ENCODE measurements at places on chromosomes 12 and 14. TPM values are rescaled to one million over a fixed set of nuclear protein-coding genes. Genes with fewer than 3 reads are reported as not detected.

CRIP2 gene
- 2.9 TPM for total RNA-seq

- no peaks in the 10 kb centered on the region for H3K36me3 ChIP-seq
- peaks cover 2% of the 10 kb centered on the region for H3K4me1 ChIP-seq
- no peak overlapping the region for H3K27ac ChIP-seq
- H3K27me3 ChIP-seq = peaks cover 7% of the 10 kb centered on the region
- DNase-seq = no peak
Observed at GRCh38 chr12:62210422-62210821, 49.8 kb upstream of the USP15 start.

TAS2R9 gene
- not detected for total RNA-seq

DNA sequence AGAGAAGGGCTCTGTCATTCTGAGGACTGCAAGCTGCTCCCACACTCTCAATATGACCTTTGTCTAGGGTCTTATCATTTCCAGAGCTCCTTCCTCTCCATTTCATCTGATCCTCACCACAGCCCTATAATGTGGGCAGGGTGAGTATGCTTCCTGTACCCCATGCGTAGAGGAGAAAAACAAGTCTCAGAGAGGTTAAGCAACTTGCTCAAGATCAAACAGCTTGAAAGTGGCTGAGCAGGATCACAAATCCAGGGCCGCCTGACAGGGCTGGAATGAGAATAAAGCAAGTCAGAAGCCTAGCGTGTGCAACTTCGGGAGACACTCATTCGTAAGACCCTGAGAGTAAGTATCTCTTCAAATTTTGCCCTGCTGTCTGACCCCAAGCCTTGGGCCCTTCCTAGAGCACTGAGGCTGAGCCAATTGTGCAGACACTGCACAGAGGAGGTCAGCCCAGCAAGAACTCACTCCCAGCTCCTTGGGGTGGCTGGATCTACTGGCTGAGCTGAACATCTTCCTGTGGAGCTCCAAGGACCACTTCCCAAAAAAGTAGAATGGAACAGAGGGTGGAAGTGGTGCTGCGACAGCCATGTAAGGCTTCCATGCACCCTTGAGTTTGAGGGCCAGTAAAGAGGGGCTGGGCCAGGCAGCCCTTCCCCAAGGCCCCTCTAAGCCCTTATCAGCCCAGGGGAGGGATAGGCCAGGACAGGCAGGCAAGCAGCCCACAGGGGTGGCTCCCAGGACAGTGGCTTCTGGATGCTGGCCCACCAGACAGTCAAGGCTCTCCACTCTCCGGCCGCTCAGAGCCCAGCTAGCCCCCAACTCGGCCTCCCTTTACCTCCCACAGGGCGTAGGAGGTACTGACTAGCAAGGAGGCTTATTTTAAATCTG lies 10.5 kb downstream of the ZFP36L1 start:
- peaks cover 57% of the 10 kb centered on the region for H3K4me1 ChIP-seq
- H3K27ac ChIP-seq = peak overlapping the region; percentile 18
- peaks cover 13% of the 10 kb centered on the region for H3K36me3 ChIP-seq
- no peak for DNase-seq
- H3K27me3 ChIP-seq = no peaks in the 10 kb centered on the region

DNA sequence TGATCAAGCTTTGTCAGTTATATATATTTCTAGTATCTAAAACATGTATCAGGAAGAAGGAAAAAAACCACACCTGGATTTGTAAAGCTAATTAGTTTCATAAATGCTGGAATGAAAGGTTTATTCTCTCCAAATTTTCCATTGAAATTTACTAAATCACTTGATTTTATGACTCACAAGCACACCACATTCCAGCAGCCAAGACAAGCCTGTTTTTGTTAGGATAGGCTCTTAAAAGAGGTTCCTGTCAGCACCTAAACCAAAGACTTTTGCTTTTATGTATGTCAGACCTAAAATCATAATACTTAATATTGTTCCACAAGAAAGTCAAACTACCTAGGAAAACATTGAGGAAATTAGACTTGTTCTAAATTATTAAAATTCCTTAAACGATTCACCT lies 85.3 kb upstream of the PAWR start:
- DNase-seq = no peak
- H3K4me1 ChIP-seq = no peaks in the 10 kb centered on the region
- H3K36me3 ChIP-seq = peaks cover 50% of the 10 kb centered on the region
- H3K4me3 ChIP-seq = no peak overlapping the region

GARIN6 gene
- total RNA-seq = not detected

GRCh38 chr14:104333646-104334423 lies 195.4 kb downstream of the KIF26A start:
- H3K36me3 ChIP-seq = no peaks in the 10 kb centered on the region
- H3K4me3 ChIP-seq = no peak overlapping the region
- H3K27ac ChIP-seq = no peak overlapping the region
- no peaks in the 10 kb centered on the region for H3K27me3 ChIP-seq

B4GALNT1 gene
- total RNA-seq = 0.51 TPM

GRCh38 chr14:51954031-51954430 lies 35.3 kb upstream of the RTRAF start:
- peaks cover 94% of the 10 kb centered on the region for H3K36me3 ChIP-seq
- no peaks in the 10 kb centered on the region for H3K27me3 ChIP-seq
- H3K4me3 ChIP-seq = no peak overlapping the region

DNA sequence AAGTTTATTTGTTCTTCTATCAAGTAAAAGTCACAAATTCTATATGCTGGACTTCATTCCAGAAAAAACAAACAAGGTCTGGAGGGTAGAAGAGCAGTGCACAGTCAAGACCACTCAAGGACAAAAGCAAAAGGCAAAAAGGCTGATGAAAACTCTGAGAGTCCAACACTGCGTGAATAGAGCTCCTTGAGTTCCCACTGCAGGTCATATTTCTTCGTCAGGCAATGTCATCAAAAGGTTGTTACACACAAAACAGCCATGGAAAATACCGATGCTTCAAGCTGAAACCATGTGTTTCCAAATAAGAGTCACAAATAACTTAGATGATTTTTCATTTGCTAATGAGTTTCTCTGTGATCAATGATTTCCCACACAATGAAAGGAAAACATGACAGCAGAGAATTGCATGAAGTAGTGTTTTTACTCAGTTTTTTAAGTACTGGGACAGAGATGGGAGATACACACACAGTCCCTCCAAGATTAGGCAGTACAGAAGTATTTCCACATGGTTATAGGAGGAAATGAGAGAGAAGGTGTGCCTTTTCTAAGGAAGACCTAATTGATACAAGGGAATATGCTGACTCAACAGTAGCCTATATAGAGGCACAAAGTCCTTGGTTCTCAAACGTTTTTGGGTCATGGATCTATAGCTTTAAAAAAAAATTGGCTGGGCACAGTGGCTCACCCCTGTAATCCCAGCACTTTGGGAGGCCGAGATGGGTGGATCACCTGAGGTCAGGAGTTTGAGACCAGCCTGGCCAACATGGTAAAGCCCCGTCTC lies 177.7 kb downstream of the MED13L start:
- H3K36me3 ChIP-seq = peaks cover 26% of the 10 kb centered on the region
- H3K27ac ChIP-seq = no peak overlapping the region
- peaks cover 41% of the 10 kb centered on the region for H3K4me1 ChIP-seq
- no peak overlapping the region for H3K4me3 ChIP-seq

DPY19L2 gene
- total RNA-seq = 0.73 TPM

DNA sequence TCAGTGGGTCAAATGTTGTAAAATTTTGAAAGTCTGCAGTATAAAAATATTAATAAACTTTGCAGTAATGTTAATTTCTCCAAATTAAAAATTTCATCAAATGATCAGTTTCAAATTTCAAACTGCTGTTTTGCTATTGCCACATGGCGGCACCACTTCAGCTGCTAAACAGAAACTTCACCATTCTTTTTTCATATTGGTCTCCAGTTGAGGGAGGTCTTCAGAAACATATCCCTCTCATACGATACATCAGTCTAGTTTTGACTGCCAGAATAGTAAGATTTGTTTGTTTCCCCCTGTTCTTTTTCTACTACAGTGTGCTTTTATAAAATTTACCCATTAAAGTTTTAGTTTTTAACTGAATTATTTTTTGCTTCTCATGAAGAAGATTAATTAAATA lies 4.2 kb upstream of the TRHDE start:
- no peak for DNase-seq
- H3K36me3 ChIP-seq = no peaks in the 10 kb centered on the region
- peaks cover 22% of the 10 kb centered on the region for H3K27me3 ChIP-seq
- no peak overlapping the region for H3K27ac ChIP-seq

- no peak overlapping the region for H3K27ac ChIP-seq
- no peak for DNase-seq
- no peaks in the 10 kb centered on the region for H3K27me3 ChIP-seq
Observed at GRCh38 chr12:29818916-29819623, 35.3 kb upstream of the TMTC1 start.

- no peak overlapping the region for H3K4me3 ChIP-seq
- H3K27me3 ChIP-seq = peaks cover under 1% of the 10 kb centered on the region
- DNase-seq = no peak
Observed at GRCh38 chr12:104761091-104761490, 197.0 kb downstream of the SLC41A2 start.

ASIC1 gene
- not detected for total RNA-seq

GRCh38 chr14:67934862-67935261 lies 115.3 kb downstream of the RAD51B start:
- H3K4me3 ChIP-seq = no peak overlapping the region
- no peaks in the 10 kb centered on the region for H3K27me3 ChIP-seq
- no peak overlapping the region for H3K27ac ChIP-seq

CPNE6 gene
- total RNA-seq = 0.09 TPM

PSMC1 gene
- 102 TPM for total RNA-seq

SLC6A15 gene
- total RNA-seq = not detected

CACNA2D4 gene
- total RNA-seq = 2.1 TPM

DNA sequence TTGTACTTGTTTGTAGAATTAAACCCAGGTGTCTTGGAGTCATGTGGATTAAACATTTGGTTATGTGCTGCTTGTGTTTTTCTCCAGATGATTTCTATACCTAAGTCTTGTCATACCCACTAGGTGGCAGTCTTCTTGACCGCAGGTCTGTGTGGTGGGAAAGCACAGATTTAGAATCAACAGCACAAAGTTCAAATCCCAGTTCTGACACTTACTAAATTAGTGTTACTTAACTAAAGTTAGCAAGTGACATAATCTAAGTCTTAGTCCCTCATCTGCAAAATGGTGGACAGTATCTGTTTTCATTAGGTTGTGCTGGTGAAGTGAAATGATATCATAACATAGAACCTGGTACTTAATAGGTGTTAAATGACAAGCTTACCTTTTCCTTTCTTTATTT lies 151.0 kb upstream of the ARHGAP5 start:
- no peaks in the 10 kb centered on the region for H3K36me3 ChIP-seq
- no peak for DNase-seq
- H3K27me3 ChIP-seq = no peaks in the 10 kb centered on the region

GRCh38 chr14:44912041-44912869 lies 49.5 kb downstream of the KLHL28 start:
- H3K4me3 ChIP-seq = no peak overlapping the region
- H3K27me3 ChIP-seq = peaks cover 29% of the 10 kb centered on the region
- DNase-seq = no peak
- no peak overlapping the region for H3K27ac ChIP-seq

DNA sequence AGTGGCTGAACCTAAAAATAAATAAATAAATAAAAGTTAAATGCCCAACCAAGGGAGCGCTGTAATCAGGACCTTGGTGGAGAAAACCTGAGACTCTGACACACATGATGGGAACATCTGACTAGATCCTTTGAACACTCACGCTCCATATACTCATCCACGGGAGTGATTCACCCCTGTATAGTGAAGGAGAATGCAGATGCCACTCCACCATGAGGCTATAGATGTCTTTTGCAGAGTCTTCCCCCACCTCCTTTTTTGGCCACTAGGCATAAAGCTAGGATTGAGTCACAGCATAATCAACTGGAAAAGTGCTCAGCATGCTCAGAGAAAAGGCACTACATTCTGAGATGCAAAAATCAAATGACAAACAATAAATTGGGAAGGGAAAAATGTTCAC lies 19.0 kb downstream of the ADAM20 start:
- H3K27ac ChIP-seq = no peak overlapping the region
- H3K4me3 ChIP-seq = no peak overlapping the region
- H3K27me3 ChIP-seq = no peaks in the 10 kb centered on the region
- H3K36me3 ChIP-seq = peaks cover 10% of the 10 kb centered on the region
- DNase-seq = no peak

INHBE gene
- total RNA-seq = 0.29 TPM

DNA sequence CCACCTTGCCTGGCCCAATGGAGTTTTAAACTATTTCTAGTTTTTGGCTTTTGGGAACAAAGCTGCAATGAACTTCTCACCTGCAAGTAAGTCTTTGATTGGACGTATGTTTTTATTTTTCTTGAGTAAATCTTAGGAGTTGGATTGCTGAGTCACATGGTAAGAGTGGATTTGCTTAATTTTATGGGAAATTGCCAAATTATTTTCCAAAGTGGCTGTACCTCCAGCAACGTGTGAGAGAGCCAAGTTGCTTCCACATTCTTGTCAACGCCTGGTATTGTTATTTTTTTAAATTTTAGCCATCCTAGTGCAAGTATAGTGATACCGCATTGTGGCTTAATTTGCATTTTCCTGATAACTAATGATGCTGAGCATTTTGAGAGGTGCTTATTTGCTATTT lies 136.6 kb downstream of the LMNTD1 start:
- H3K36me3 ChIP-seq = no peaks in the 10 kb centered on the region
- H3K4me1 ChIP-seq = no peaks in the 10 kb centered on the region
- no peak for DNase-seq
- H3K27me3 ChIP-seq = peaks cover 1% of the 10 kb centered on the region

- H3K4me3 ChIP-seq = peak overlapping the region; percentile 94
- DNase-seq = peak; percentile 91
- peaks cover 20% of the 10 kb centered on the region for H3K36me3 ChIP-seq
- H3K27me3 ChIP-seq = no peaks in the 10 kb centered on the region
- H3K4me1 ChIP-seq = peaks cover 49% of the 10 kb centered on the region
Observed at GRCh38 chr12:62602255-62603060, 135.8 kb downstream of the MON2 start.

GRCh38 chr12:115245020-115245419 lies 561.0 kb upstream of the TBX3 start:
- H3K27ac ChIP-seq = no peak overlapping the region
- no peaks in the 10 kb centered on the region for H3K27me3 ChIP-seq
- no peak for DNase-seq
- H3K4me3 ChIP-seq = no peak overlapping the region
- H3K36me3 ChIP-seq = no peaks in the 10 kb centered on the region

DNA sequence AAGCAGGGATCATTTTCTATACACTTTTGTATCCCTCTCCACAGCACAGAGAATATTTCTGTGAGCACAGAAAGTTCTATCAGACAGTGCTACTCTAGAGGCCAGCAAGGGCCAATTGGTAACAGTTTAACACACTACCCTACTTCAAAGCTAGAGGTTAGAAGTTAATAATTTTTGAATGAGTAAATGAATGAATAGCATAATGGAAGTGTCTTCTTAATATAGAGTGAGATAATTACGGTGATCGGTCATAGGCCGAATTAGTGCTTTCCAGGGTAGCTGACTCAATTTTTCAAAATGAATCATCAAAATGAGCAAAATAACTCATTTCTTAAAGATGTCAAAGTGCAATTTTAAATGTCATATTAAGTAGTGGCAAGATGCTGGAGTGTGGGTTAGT lies 67.0 kb upstream of the CCDC198 start:
- no peak overlapping the region for H3K4me3 ChIP-seq
- no peak overlapping the region for H3K27ac ChIP-seq
- H3K27me3 ChIP-seq = no peaks in the 10 kb centered on the region
- no peaks in the 10 kb centered on the region for H3K36me3 ChIP-seq
- DNase-seq = no peak

ANO2 gene
- not detected for total RNA-seq

GPRC5A gene
- not detected for total RNA-seq

GRCh38 chr14:63689132-63689531 lies 38.7 kb downstream of the SGPP1 start:
- peaks cover 33% of the 10 kb centered on the region for H3K36me3 ChIP-seq
- peaks cover 14% of the 10 kb centered on the region for H3K4me1 ChIP-seq
- DNase-seq = no peak
- no peaks in the 10 kb centered on the region for H3K27me3 ChIP-seq

Data from activated B cell treated with CpG ODN at 0.5 μM for 24 hours (primary cell).